Activated CD8-positive, alpha-beta T cell treated with anti-CD3 and anti-CD28 coated beads for 36 hours (primary cell): ENCODE measurements at places on chromosomes 5 and 9. TPM values are rescaled to one million over a fixed set of nuclear protein-coding genes. Genes with fewer than 3 reads are reported as not detected.

DNA sequence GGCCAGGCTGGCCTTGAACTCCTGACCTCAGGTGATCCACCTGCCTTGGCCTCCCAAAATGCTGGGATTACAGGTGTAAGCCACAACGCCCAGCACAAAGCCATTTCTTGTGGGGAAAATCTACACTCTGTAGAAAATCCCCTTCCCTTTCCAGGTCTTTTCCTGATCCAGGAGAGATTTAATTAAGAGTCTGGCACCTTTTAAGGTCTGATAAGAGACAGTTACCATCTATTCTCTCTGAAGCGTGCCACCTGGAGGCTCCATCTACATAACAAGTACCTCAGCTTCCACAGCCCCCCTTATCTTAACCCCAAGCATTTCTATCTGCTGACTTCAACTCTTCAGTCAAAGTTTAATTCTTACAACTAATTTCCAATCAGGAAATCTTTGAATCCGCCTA is 71.4 kb upstream of the CDK20 start:
- DNase-seq, result no peak

DNA sequence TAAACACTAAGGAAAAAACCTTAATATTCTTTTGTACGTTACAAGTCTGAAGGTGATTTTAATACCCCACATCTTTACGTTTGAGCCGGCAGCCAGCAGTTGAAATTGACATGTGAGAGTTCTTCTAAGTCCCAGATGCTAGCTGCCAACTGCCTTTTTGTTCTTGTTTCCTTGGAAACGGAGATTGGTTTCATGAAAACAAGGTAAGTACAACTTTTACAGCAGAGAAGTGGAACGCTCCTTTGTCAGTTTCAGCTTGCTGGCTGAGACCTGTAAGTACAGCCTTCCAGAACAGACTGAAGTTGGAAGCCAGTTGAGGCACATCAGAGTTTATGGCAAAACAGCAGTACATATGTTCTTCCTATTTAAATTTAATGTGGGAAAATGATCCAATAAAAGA is 1018.4 kb upstream of the ARRDC3 start:
- DNase-seq, result no peak

DNA sequence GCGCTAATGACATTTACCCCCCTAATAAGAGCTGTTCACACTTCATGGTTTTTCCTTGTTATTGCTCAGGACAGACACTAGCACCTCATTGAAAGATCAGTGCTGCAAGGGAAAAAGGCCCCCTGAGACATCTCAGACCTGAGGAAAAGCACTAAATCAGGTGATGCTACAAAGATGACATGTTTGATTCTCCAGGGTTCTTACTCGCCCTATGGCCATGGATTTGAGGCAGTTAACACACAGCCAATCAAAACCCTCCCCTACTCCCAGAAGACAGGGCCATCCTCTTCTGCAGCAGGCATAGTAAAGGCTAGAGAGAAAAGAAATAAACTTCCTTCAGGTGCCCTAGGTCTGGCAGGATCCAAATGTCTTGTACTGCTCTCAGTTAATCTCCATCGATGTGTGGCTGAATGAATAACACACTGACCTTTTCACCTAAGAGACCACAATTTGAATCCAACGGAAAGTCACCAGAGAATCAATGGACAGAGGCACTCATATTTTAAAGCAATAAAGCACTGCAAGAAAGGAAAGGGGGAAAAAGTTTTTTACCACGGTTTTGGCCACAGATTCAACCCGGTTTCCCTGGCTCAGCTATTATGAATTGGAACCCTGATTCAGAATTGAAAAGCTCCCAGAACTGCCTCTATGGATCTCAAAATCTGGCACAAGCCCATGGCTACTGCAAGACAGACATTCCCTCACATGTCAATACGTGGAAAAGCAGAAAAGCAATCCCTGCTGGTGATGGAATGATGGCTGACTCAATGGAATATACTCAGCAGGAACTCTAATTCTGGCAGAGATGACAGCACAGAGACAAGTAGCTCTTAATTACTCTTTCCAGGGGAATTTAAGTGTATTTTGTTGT is 329.5 kb downstream of the BNC2 start:
- DNase-seq, result no peak

GRCh38 chr5:36875790-36876298 is 725 bp upstream of the NIPBL start:
- DNase-seq, result peak; percentile 76

- DNase-seq, result no peak
These were observed 41.3 kb upstream of the ITGA2 start for GRCh38 chr5:52947851-52948250.

DNA sequence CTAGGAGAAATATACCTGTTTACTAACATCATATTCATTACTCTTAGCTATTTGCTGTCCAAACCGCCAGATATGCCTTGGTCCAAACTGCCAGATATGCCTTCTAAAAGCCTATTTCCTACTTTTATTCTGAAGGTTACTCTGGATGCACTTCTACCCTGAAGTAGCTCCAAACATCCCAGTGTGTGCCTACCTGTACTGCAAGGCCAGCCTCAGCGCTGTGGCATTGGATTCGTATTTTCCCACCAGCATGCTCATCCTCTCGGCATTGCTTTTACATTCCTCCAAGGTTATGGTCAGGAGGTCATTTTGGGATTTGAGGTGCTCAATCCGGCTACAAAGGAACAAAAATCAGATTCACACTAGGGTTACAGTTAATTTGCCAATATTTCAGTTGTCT is 94.3 kb downstream of the DCP2 start:
- no peak for DNase-seq

DNA sequence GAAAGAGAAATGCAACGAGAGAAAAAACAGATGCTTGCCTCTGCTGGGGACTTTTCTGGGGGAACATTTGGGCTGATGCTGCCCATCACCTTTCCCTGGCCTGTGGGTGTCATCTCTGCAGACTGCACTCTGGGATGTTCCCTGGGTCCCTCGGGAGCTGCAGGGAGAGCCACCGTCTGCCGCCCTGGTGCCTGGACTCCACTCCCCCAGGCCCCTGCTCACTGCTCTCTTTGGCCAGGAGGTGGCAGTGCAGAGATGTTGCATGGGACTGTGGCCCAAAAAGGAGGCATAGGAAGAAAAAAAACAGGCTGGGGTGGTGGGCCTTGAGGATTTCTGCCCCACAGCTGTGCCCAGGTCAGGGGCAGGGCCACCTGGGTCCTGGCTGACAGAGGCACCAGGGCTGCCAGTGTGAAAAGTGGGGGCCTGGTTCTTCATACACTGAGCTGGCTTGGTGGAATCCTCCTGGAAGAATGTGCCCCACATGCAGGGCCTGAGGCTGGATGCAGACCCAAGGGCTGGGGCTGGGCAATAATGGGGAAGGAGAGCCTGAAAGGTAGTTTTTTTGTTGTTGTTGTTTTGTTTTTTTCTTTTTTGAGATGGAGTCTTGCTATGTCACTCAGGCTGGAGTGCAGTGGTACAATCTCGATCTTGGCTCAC is 353.6 kb downstream of the SLIT3 start:
- peak; percentile 60 for DNase-seq

DNA sequence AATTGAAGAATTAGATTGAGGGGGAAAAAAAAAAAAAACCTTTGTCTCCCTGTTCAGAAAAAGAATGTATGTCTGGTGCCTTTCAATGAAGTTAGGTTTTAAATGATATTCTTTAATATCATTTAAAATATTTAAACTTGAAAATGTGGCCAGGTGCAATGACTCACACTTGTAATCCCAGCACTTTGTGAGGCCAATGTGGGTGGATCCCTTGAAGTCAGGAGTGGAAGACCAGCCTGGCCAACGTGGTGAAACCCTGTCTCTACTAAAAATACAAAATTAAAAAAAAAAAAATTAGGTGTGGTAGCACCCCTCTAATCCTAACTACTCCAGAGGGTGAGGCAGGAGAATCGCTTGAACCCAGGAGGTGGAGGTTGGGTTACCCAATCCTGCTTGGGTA is 111.1 kb upstream of the RASA1 start:
- DNase-seq, result no peak

GRCh38 chr9:129850821-129851550 is 15.7 kb downstream of the USP20 start:
- DNase-seq, result no peak

- no peak for DNase-seq
These were observed 20.2 kb upstream of the BARHL1 start for GRCh38 chr9:132562306-132562573.

DNA sequence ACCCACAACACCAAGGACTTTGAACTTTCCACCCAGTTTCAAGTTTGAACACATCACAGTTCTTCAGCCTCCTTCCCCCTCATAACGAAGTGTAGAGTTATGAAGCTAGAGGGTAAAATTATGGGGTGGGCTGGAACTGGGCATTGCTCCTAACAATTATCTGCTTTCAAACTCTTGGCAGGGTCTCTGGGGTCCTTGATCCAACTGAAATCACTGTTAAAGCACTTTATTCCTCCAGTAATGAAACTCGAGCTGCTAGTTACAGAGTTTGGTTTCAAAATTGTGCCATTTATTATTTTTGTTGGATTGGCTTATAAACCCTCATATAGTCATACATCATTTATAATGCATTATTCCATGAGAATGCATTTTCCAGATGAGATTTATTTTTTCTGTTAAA is 158.5 kb downstream of the RGS3 start:
- DNase-seq, result no peak

DNA sequence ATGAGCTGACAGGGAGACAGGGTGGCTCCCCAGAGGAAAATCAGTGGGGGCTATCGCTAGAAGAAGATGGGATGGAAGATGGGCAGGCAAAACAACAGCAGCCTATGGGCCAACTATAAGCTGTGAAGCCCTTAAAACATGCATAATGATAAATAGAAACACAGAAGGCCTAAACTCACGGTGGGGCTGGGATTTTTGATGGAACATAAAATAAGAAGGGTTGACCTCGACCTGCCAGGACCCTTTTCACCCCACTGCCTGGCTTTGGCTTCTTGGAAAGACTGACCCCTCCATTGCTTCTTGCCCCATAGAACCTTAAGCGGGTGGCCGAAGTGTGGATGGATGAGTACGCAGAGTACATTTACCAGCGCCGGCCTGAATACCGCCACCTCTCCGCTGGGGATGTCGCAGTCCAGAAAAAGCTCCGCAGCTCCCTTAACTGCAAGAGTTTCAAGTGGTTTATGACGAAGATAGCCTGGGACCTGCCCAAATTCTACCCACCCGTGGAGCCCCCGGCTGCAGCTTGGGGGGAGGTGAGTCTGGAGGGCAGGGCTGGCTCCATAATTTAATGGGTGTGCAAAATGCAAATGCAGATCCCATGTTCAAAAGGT is 36.5 kb upstream of the SAP30L start:
- no peak for DNase-seq

DNA sequence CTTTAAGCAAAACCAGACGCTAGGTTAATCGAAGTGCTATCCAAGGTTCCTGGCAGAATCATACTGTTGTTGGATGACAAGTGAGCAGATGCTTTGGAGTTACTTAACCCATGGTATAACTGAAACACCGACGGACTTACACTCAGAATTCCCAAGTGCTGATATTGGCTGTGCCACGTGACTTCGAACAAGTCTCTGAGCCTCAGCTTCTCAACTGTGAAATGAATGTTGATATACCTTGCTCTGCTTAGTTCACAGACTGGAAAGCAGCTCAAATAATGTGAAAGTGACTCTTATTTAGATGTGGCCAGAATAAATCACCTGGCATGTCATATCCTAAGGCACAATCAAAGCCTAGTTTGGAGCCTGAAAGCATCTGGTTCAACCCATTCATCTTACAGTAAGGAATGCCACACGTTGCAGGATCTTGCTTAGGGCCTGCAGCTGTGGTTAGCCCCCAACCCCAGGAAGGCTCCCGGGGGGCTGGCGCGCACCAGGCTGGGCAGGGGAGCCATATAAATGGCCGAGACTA is 759 bp downstream of the GEMIN5 start:
- no peak for DNase-seq

DNA sequence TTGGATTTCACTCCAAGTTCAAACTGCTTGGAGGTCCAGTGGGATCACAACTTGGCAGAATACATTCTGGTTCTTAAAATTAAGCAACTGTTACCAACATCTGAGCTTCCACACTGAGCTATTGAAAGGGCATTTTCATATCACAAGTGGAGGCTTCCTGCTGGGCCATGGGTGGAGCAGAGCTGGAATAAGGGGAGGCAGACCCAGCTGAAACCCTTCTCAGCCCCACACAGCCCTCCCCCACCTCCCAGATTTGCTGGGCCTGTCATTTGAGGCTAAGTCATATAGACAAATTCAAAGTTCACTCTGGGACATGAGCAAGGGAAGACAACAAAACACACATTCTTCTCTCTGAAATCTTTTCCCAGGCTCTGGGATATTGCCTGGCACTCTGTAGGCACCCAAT is 79.9 kb downstream of the ACTL7B start:
- no peak for DNase-seq

- no peak for DNase-seq
These were observed 96.0 kb downstream of the GPR21 start for GRCh38 chr9:123129423-123129822.

- DNase-seq, result no peak
These were observed 116.4 kb upstream of the FST start for GRCh38 chr5:53364061-53364460.

DNA sequence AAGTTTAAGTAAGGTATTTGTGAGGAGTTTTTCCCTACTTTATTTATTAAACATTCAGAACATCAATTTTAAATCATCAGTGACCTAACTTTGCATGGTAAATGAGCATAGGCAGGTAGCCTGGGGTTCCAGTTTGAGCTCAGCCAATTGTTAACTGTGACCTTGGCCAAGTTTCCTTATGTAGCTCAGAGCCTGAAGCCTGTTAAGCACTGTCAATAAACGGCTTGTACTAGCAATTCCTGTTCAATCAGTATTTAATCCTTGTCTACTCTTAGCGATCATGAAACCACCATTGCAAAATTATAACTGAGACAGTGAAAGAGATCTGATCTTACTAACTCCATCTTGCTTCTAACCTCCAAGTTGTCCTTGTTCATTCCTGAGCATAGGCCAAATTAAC is 4.7 kb upstream of the SOWAHA start:
- DNase-seq, result no peak

DNA sequence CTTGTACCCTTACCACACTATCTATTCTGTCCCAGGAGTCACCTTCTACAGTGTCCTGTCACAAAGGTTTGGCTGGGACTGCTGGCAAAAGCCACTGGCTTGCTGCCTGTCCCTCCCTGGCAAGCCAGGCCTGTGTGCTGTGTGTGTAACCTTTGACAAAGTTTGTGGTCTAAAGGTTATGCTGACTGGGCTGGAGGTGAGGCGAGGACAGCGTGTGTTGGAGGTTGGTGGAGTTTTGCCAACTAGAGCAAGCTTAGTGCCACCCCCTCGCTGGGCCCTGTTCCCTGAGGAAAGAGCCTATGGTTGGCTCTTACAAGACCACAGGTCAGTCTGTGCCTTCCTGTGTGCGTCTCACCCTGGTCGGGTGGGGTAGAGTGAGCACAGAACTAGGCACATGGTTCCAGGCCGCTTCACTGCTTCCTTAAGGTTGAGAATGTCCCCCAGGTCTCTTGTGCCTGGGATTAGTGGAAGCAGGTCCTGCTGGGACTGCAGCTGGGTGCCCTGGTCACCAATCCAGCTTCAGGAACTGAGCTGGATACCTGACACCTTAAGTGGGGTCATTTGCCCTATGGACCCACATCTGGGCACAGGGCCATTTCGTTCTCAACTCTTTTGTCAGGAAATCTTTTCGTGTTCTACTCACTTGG is 152.2 kb downstream of the GADD45G start:
- no peak for DNase-seq

The PCDHA11 gene
- total RNA-seq, result not detected

The NUTM2G gene
- not detected for total RNA-seq

The BTNL3 gene
- total RNA-seq, result not detected

The NPDC1 gene
- total RNA-seq, result 21.2 TPM

The ZNF300 gene
- 1.1 TPM for total RNA-seq
